HS-5 (cell line): ENCODE measurements at places on chromosomes 3 and 15.

DNA sequence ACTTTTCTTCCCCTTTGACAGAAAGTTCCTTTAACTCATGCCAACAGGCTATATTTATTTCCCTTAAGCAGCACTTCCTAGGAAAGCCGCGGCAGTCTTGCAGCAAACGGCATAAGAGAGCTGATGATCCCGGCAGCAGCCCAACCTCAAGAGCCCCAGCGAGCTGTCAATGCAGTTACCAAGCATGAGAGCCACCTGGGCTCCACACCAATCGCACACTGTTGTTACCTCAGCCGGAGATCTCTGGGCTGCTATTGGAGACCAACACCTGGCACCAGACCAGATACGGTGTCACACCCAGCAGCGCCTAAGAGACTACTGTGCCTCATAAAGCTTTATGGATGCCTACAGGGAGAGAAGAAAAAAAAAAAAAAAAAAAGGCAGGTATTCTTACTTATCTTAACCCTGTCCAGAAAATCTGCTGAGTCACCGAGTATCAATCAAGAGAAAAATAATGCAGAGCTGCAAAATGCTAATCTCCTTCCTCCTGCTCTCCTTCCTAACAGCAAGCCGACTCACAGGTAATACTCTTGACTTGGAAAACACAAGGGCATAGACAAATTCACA is 11.7 kb downstream of the ABCC5 start:
- DNase-seq = no peak

- DNase-seq = no peak
These were observed 3.9 kb downstream of the C3orf22 start for GRCh38 chr3:126554560-126555525.

- no peak for DNase-seq
These were observed 8.8 kb upstream of the LRCH3 start for GRCh38 chr3:197782230-197782629.

DNA sequence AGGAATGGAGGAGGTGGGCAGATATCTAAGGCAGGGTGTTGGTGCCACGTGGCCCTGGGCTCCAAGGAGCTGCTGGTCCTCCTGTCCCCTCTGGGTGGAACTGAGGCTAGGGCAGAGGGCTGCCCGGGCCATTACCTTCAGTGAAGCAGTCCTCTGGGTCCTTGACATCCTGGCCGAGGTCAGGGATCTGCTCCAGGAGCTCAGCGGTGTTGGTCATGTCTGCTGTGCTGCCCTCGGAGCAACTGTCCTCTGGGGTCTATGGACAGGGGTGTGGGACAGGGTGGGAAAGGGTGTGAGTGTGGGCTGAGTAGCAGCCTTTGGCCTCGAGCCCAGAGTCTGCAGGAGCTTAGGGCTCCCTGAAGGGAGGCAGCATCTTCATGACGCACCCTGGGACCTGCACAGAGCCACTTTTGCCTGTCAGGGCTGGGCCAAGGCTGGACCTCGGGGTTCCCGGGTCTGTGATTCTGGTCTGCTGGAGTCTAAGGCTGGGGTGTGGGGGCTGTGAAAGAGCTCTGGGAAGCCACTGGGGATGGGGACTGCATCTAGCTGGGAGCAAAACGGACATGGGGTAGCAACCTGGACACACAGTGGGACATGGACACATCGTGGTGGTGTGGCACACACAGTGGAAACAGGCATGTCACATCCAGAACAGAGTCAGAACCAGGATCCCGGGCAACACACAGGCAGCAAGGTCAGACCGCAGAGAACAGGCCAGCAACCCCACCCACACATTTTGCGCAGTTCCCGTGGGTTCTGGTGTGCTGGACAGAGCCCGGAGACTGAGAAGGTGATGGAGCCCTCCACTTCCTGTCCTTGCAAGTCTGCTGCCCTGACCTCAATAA is 72.7 kb downstream of the SCN5A start:
- no peak for DNase-seq

DNA sequence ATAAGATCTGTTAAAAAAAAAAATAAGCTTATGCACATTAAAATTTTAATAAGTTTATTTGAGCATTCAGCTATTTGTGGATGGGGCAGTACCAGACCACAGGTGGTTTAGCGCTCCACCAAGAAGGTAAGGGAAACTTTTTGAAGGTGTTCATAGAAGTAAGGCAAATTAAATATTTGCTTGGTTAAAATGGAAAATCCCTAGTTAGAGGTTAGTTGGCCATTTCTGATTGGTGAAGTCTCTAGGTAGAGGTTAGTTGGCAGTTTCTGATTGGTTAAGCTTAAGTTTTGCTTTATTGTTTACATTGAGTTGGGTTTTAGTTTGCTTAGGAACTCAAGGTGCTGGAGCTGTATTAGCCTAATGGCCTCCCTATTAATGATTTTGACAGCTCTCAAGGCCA is 30.7 kb downstream of the SCN11A start:
- no peak for DNase-seq

DNA sequence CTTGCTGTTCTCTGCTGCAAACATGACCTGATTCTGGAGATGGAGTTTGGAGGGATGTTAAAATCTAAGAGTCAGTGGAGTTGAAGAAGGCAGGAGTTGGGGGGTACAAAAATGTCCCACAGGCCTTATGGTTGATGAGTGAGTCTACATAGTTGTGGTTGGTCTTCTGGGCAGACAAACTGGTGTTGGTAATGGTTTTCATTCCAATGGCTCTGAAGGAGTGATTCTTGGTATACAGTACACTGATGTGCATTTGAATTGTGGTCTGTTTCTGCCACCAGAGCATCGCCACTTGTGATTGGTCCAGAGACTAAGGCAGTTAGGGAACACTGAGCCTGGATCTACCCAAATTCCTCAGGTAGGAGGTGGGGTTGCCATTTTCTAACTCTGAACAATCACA is 514.1 kb upstream of the CFAP20DC start:
- no peak for DNase-seq

DNA sequence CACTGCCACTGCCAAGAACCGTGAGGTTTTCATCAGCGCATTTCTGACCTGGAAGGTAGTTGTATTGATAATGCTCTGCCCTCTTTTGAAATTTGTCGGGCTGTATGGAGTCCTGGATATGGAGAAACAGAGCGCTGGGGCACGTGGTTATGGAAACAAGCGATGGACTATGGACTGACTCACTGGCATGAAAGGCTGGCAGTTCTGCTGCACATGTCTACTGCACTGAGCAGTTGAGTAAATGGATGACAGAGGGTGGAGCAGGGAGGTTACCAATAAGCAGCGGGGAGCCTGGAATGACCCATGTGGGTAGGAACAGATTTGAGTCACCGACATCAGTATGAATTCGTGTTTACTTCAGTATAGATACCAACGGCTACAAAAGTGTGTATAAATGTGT is 429.5 kb downstream of the OCA2 start:
- no peak for DNase-seq

DNA sequence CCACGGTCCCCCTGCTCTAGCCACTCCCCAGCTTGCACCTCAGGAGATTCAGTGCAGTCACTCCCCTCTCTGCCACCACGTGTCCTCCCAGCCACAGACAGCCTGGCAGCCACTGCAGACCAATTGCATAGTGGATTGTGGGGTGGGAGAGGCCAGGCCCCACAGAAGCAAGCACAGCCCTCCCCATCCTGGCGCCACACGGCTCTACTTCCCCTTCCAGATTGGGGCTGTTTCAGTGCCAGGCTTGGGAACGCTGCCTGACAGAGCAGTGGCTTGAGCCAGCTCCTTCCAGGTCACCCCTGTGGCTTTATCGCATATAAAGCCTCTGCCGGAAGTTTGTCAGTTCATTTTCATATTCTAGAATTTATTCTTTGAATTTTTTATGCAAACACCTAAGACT is 90.7 kb downstream of the TMEM266 start:
- no peak for DNase-seq

- DNase-seq = no peak
These were observed 156.0 kb upstream of the TRIM42 start for GRCh38 chr3:140521751-140522445.

GRCh38 chr3:71502066-71502625 is 81.4 kb downstream of the FOXP1 start:
- no peak for DNase-seq

DNA sequence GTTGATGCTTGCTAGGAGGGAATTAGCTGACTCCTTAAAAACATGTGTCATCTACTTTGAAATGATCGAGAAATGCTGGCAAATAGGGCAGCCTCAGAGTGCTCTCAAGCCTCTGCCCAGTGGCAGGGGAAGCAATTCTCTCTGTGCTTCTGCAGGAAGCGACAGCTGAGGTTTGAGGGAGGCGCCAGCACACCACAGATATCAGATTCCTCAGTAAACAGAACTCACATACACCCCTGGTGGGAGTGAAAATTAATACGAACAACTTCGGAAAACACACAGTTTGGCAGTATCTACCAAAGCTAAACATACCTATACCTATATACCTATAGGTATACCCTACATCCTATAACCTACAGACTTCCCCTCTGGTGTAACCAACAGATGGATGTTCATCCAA is 61.3 kb downstream of the NSMCE3 start:
- no peak for DNase-seq

GRCh38 chr3:175046601-175047000 is 187.5 kb downstream of the NAALADL2 start:
- DNase-seq = no peak

DNA sequence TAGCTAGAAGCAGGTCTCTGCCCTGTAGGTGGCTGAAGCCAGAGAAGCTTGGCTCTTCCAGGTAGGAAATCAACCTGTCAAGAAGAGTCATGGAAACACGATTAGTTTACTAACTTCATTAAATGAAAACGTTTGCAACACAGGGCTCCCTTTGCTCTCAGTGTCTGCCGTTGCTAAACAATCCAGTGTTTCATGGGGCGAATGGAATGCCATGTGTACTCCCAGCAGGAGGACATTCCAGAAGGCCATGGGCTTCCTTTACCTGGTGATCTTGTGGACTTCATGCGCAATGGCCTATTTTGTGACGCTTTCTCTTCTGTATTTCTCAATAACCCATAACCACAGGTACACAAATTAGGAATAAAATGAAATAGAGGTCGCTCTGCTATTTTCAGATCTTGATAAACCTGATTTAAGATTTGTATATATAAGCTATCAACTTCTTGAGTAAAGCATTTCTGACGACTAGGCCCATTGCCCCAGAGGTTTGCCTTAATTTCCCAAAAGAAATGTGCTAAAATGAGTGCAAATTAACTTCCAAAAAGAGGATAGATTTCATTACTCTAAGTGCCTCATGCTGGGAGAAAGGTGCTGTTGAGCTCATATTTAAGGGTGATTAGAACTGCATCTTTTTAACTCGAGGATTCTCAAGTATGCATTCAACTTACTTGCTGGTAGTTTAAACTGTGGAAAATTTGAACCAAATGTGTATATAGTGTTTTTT is 171.0 kb downstream of the EPHA3 start:
- no peak for DNase-seq

DNA sequence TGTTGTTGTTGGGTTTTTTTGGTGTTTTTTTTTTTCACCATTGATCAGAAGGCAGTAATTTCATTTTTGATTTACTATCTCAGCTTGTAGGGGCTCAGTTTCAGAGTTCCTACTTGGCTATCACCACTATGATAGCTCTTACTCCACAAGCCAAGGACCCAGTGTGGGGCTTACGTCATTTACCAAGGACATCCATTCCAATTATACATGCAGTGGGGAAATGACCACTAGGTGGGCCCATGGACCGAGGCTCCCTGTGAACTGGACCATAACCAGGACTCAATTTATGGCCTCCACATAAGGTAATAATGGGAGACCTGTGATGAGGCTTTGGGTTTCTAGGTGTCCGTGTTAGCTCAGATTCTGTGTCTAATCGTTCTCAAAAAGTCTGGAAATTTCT is 67.5 kb upstream of the CACNA1D start:
- no peak for DNase-seq

GRCh38 chr3:99562990-99563607 is 75.3 kb upstream of the COL8A1 start:
- peak; percentile 77 for DNase-seq

GRCh38 chr3:114454551-114455251 is 160.9 kb downstream of the TIGIT start:
- DNase-seq = no peak
